Cardiac muscle cell (in vitro differentiated cells and primary cell): ENCODE measurements at places on chromosomes 16 and 17.
A peak's percentile ranks its signal among the peaks of the same experiment; 100 is the strongest.

- DNase-seq: no peak
Measured at GRCh38 chr16:22031483-22032083, 23.7 kb downstream of the MOSMO start.

- DNase-seq: no peak
Measured at GRCh38 chr17:75795820-75796607, 11.4 kb downstream of the UNK start.

DNA sequence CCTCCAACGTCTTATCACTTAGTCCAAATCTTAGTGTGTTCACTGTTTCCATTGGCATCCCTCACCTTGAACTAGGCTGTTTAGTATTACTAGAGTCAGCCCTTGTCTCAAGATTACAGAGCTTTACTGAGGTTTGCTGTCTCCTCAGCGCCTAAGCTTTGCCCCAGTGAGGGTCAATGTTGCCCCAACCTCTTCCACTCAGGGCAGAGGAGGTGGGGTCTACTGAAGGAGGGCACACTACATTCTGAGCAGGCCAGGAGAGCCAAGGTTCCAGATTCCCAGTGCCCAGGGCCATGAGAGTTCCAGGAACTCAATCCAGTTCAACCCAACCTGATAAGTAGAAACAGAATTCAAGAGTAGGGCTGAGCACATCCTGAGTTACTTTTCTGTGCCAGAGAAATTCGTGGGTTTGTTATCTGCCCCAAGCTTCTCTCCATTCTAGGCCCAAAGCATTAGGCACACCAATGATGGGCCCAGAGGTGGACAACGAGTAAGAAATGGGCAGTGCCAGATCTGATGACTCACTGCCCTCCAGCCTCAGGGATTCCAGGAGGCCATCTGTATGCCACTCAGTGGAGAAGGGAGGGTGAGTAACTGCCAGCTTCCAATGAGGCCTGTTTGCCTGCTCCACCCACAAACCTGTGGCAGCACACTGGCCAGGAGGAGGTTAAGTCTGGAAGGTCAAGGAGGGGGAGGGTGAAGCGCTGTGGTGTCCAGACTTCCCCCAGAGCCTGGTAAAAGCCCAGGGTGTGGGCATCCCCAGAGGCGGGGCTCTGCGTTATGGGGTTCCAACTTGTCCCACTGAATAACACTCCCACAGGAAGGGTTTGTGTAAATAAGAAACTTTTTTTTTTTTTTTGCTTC lies 8.2 kb downstream of the TUBG2 start:
- DNase-seq: peak; percentile 80

DNA sequence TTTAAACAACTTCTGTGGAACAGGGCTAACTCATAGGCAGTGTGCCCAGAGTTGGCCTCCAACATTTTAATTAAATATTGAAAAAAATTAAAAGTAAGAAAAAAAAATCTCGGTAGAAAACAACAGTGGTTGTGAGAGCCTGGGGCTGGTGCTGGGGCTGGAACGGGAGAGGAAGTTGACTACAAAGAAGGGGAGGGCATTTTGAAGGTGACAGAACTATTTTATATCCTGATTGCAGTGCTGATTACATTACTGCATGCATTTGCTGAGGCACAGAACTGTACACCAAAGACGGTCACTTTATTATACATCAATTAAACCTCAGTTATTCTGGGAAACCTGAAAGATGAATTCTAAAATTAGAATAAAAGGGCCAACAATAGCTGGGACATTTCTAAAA lies 142.5 kb downstream of the PARN start:
- DNase-seq: no peak

DNA sequence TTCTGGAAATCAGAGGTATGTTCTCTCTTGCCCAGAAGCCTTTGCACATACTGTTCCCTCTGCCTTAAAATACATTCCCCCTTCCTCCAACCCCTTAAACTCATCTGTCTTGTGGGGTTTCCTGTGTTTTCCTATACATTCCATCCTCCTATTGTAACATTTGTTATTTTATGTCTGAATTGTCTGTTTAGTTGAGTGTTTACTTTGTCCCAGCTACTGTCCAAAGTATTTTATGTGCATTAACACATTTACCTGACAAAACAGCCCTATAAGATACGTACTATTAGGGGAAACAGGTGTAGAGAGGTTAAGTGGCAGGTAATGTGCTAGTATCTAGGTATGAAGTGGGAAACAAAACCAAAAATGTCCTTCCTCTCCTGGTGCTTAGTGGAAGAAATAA lies 42.1 kb downstream of the CHCT1 start:
- DNase-seq: no peak

DNA sequence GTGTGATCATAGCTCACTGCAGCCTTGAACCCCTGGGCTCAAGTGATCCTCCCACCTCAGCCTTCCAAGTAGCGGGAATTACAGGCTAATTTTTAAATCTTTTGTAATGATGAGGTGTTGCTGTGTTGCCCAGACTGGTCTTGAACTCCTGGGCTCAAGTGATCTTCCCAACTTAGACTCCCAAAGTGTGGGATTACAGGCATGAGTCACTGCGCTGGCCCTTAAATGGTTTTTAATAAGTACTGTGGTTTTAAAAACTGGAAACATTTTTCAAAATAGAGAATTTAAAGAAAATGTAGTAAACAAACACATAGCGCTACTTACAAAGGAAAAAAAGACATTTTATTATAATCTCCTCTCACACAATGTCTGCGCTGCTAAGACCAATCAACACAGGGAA lies 32.2 kb downstream of the MARCHF10 start:
- no peak for DNase-seq

GRCh38 chr16:68590201-68590994 lies 51.3 kb downstream of the ZFP90 start:
- peak; percentile 77 for DNase-seq

GRCh38 chr16:1184156-1184868 lies 31.4 kb downstream of the CACNA1H start:
- DNase-seq: no peak

GRCh38 chr17:49494986-49495841 lies at the start of gene NGFR:
Gene NGFR (plus strand): TSS chr17:49495293. CDS start chr17:49495418, 125 bp downstream.
- peak; percentile 38 for DNase-seq

- no peak for DNase-seq
Measured at GRCh38 chr16:53598511-53599275, 95.7 kb upstream of the AKTIP start.

DNA sequence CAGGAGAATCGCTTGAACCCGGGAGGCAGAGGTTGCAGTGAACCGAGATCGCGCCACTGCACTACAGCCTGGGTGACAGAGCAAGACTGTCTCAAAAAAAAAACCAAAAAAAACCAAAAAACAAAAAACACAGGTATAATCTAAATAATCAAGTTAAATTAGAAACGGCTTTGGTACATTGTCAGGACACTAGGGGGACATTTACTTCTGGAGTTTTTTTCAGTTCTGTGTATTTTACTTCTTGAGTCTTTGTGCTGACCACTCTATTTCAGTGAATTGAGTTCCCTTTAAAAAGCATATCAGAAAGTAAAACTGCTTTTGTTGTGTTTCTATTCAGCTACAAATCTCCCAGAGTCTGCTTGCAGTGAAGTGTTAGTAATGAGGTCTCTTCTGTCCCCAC lies 36.3 kb downstream of the DHRS7B start:
- no peak for DNase-seq

- no peak for DNase-seq
Measured at GRCh38 chr16:10878644-10879501, 1.9 kb downstream of the CIITA start.

DNA sequence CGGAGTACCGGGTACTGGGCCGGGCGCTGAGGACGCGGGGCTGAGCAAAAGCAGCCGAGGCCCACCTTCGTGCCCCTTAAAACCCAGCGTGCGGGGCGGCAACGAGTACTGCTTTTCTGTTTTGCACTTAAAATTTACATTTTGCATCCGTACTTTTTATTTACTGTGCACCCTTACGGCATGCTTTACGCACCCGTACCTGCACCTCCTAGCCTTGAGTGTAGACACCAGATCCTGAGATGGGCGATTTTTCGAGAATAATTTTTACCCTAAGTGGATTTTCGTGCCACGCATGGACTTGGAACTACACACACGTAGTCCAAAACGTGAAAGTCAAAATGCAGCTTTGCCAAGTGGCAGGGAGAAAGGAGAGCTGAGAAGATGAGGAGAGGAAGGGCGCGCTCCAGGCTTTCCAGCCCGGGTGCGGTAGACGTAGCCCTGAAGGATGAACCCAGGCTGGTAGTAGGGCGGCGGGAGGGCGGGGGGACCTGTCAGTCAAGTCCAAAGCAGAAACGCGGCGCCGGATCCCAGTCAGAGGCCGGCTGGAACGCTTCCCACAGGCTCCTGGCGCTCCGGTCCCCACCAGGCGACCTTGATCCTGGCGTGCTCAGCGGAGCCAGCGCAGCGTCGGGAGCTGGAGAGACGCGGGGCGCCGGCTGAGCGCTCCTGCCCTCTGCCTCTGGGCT lies 1.2 kb upstream of the CBLN1 start:
- DNase-seq: peak; percentile 76

DNA sequence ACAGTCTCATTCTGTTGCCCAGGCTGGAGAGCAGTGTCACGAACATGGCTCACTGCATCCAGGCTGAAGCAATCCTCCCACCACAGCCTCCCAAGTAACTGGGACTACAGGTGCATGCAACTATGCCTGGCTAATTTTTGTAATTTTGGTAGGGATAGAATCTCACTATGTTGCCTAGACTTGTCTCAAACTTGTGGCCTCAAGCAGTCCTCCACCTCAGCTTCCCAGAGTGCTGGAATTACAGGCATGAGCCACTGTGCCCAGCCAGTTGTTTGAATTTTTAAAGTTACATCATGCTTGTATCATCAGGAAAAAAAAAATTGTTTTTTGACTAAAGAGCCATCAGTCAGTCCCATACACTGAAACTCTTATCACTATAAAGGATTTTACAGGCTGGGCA lies 17.1 kb upstream of the VPS4A start:
- no peak for DNase-seq

DNA sequence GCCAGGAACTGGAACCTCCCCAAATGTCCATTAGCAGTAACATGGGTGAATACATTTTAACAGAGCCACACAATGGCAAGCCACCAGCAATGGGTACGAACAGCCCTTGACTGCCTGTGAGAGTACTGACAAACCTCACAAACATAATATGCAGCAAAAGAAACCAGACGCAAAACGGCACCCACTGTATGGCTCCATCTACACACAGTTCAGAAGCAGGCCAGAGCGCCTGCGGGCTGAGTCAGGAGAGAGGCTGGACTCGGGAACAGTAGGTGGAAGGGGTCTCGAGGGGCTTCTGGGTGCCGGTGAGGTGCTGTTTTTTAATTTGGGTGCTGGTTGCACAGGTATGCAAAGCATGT lies 77.4 kb upstream of the TOB1 start:
- DNase-seq: no peak

DNA sequence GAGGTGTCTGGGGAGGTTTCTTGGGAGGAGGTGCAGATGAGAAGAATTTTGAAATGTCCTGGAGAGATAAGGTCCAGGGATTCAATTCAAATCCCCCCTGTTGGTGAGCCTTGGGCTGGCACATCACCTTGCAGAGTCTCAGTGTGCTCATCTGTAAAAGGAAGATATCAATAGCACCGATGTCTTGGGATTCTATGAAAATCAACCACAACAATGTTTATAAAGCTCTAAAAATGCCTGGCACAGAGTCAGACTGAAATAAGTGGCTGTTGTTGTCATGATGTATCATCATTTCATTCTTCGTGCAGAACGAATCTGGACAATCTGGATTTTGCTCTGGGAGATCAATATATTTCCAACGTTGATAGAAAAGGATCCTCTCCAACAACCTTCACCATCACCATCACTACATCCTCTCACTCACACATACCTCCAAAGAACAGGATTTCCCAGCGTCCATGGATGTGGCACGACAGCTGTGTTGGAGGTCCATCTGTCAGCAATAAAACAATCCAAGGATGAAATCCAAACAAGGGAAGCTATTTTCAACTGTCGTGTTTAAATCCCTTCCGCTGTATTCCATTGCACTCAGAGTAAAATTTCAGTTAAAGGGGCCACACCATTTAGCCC lies 393.7 kb upstream of the DYNLRB2 start:
- DNase-seq: no peak

DNA sequence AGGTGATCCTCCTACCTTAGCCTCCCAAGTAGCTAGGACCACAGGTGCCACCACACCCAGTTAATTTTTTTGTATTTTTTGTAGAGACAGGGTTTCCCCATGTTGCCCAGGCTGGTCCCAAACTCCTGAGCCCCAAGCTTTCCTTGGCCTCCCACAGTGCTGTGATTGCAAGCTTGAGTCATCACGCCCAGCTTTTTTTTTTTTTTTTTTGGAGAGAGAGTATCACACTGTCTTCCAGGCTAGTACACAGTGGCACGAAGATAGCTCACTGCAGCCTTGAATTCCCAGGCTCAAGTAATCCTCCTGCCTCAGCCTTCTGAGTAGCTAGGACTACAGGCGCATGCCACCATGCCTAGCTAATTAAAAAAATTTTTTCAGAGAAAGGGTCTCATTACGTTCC lies 27.2 kb downstream of the HEATR9 start:
- peak; percentile 42 for DNase-seq

DNA sequence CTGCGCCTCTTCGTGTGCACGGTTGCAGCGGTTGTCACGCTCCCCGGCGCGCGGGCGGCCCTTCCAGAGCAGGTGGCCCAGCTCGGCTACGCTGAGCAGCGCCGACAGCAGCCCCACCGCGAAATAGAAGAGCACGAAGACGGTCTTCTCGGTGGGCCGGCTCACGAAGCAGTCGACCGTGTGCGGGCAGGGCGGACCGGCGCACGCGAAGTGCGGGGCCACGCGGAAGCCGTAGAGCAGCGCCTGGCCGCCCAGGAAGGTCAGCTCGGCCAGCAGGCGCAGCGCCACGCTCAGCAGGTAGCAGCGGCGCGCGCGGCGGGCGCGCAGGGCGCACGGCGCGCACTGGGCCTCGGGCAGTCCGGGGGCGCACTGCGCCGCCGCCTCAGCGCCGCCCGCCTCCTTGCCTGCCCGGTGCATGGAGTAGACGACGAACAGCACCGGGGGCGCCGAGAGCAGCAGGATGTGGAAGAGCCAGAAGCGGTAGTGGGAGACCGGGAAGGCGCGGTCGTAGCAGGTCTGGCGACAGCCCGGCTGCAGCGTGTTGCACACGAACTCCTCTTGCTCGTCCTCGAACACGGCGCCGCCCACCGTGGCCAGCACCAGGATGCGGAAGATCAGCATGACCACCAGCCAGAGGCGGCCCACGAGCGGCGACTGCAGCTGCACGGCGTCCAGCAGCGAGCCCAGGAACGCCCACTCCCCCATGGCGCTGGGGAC lies 1.3 kb downstream of the GJD3 start:
- DNase-seq: peak; percentile 58

DNA sequence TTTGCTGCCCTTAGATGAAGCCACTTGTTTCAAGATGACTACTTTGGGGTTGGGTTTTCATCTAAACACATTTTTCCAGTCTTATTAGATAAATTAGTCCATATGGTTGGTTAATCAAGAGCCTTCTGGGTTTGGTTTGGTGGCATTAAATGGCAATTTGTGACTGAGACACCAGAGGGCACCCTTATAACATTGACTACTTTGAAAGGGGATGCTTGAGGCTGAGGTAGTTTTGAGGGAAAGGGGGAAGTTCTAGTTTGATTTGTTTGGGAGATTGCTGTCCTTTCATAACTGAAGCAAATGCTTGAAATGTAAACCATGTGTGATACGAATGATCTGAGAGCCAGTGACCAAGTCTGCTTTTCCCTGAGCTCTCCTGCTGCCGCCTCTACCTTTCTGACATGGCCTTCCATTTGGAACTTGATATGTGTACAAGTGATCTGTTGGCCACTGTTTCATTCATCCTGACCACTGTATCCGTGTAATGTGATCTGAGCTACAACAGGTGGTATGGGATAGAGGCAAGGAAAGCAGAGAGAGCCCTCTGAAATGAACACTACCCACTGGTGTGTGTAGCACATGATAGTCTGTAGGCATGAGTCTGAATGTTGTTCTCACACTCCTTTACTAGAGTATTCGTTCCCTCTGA lies 5.8 kb upstream of the RARA start:
- peak; percentile 83 for DNase-seq

- DNase-seq: no peak
Measured at GRCh38 chr17:62822080-62822904, 14.2 kb upstream of the MARCHF10 start.
